ENCODE measurements at places on chromosomes 12 and 14.

DNA sequence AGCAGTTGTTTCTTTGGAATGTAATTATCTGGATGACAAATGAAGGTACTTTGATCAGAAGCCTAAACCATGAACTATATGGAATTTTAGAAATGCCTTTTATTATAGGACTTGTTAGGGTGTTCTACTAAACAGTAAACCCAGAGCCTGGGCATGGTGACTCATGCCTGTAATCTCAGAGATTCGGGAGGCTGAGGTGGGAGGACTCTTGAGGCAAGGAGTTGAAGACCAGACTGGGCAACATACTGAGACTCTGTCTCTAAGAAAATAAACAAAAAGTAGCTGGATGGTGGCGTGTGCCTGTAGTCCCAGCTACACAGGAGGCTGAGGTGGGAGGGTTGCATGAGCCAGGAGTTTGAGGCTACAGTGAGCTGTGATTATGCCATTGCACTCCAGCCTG, 23.9 kb downstream of the PALS1 start:
- H3K36me3 ChIP-seq, result no peaks in the 10 kb centered on the region
- no peak overlapping the region for H3K27ac ChIP-seq
- DNase-seq, result no peak
- H3K27me3 ChIP-seq, result no peaks in the 10 kb centered on the region
- peaks cover 8% of the 10 kb centered on the region for H3K4me1 ChIP-seq

DNA sequence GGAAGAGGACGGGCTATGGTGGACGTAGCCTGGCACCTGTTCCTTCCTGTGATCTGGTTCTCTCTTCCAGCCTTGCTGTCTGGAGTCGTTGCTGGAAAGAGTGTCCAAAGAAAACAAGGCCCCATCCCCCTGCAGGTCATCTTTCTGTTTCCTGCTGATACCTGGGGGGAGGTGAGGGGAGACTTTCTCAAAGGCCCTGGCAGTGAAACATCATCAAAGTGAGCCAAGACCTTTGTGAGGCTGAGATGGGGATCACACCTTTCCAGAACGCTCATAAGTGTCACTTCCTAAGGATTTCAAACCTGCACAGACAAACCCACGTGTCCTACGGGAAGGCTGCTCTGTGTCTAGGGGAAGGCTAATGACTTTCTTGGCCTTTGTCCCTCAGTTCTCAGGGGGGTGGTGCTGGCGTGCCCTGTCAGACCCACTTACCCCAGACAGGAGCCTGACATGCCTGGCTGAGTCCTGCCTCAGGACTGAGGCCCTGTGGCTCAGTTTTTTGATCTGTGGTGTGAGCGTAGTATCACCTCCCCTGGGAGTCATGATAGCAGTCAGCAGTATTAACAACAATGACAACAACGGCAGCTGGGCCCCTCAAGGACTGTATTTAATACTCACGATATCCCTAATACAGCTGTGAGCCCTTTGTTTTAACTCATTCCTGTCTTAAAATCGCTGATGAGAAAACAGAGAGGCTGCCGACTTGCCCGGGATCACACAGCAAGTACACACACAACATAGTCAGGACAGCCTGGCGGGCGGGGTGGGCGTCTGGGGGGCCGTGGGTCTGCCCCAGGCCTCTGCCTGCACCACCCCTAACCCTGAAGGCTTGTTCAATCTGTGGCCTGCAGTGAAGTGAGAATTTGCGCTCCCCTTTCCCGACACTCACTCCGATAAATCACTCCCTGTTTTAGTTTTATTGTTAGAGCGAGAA, 235.2 kb downstream of the SLC41A2 start:
- DNase-seq, result no peak
- H3K27ac ChIP-seq, result peak overlapping the region; percentile 94
- H3K36me3 ChIP-seq, result peaks cover 14% of the 10 kb centered on the region
- no peak overlapping the region for H3K4me3 ChIP-seq
- H3K4me1 ChIP-seq, result peaks cover 60% of the 10 kb centered on the region
- no peaks in the 10 kb centered on the region for H3K27me3 ChIP-seq

DNA sequence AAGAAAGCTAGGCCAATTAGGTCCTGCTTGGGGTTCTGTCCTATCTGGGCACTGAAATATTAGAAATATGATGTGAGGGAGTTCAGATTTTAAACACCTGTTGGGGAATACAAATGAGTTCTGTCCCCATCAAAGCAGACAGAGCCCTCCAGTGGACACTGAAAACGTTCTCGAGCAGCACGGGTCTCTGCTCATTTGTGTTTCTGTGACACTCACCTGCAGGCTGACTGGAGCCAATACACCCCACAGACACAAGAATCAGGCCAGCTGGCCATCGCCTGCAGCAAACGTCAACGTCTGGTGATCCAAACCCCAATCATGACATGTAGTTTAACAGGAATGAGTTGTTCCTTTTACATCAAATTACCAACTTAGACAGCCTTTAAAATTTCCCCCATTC, 493.4 kb upstream of the TMEM132C start:
- no peak for DNase-seq
- H3K4me3 ChIP-seq, result no peak overlapping the region
- H3K27me3 ChIP-seq, result no peaks in the 10 kb centered on the region
- no peak overlapping the region for H3K27ac ChIP-seq

- H3K27ac ChIP-seq, result no peak overlapping the region
- no peak for DNase-seq
- H3K4me3 ChIP-seq, result no peak overlapping the region
- peaks cover 10% of the 10 kb centered on the region for H3K4me1 ChIP-seq
- no peaks in the 10 kb centered on the region for H3K27me3 ChIP-seq
These were observed 34.9 kb downstream of the GDF11 start for GRCh38 chr12:55777856-55778255.

DNA sequence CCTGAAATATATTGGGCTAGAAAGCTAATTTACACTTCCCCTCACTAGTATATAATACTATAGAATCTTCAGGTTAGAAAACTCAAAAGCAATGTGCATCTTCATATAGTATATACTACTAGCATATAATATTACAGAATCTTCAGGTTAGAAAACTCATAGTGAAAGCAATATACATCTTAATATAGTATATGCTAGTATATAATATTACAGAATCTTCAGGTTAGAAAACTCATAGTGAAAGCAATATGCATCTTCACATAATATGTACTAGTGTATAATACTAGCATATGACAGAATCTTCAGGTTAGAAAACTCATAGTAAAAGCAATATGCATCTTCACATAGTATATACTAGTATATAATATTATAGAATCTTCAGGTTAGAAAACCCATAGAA, 329.6 kb downstream of the ZFP36L1 start:
- no peak overlapping the region for H3K27ac ChIP-seq
- H3K4me1 ChIP-seq, result peaks cover 4% of the 10 kb centered on the region
- no peaks in the 10 kb centered on the region for H3K27me3 ChIP-seq
- H3K4me3 ChIP-seq, result no peak overlapping the region

GRCh38 chr14:44135972-44136371, 371.1 kb downstream of the FSCB start:
- H3K36me3 ChIP-seq, result no peaks in the 10 kb centered on the region
- no peak for DNase-seq
- no peaks in the 10 kb centered on the region for H3K4me1 ChIP-seq
- H3K27me3 ChIP-seq, result no peaks in the 10 kb centered on the region
- no peak overlapping the region for H3K4me3 ChIP-seq
- H3K27ac ChIP-seq, result no peak overlapping the region

- DNase-seq, result no peak
- peaks cover 48% of the 10 kb centered on the region for H3K36me3 ChIP-seq
- H3K4me1 ChIP-seq, result peaks cover 32% of the 10 kb centered on the region
- peak overlapping the region; percentile 87 for H3K4me3 ChIP-seq
- no peaks in the 10 kb centered on the region for H3K27me3 ChIP-seq
These were observed 14.7 kb upstream of the CDH24 start for GRCh38 chr14:23071921-23072539.

- no peaks in the 10 kb centered on the region for H3K27me3 ChIP-seq
- H3K4me3 ChIP-seq, result no peak overlapping the region
- no peaks in the 10 kb centered on the region for H3K36me3 ChIP-seq
- no peak overlapping the region for H3K27ac ChIP-seq
These were observed 7.7 kb upstream of the IFNG-AS1 start for GRCh38 chr12:67981287-67982162.

GRCh38 chr12:121476477-121476876, 76.6 kb downstream of the RNF34 start:
- H3K4me3 ChIP-seq, result no peak overlapping the region
- no peak for DNase-seq
- no peaks in the 10 kb centered on the region for H3K36me3 ChIP-seq
- H3K27me3 ChIP-seq, result no peaks in the 10 kb centered on the region
- H3K4me1 ChIP-seq, result peaks cover 2% of the 10 kb centered on the region
- H3K27ac ChIP-seq, result no peak overlapping the region

DNA sequence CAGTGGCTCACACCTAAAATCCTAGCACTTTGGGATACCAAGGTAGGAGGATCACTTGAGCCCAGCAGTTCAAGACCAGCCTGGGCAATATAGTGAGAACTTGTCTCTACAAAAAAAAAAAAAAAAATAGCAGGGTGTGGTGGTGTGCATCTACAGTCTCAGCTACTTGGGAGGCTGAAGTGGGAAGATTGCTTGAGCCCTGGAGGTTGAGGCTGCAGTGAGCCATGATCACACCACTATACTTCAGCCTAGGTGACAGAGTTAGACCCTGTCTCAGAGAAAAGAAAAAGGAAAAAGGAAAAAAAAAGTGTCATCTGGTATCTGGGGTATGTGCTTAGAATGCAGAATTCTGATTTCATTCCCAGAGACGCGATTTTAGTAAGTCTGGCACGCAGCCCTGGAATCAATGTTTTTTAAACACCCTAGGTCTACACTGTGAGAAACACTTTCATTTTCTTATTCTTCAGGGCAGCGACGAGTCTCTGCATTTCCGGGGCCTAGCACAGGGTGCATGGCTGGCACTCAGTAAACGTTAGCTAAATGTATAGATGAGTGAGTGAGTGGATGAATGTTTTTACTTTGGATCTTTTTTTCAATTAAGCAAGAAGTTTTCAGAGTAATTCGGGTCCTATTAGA, 243.8 kb upstream of the PWP1 start:
- peaks cover 28% of the 10 kb centered on the region for H3K4me1 ChIP-seq
- H3K27me3 ChIP-seq, result no peaks in the 10 kb centered on the region
- DNase-seq, result no peak
- peak overlapping the region; percentile 35 for H3K4me3 ChIP-seq
- H3K27ac ChIP-seq, result peak overlapping the region; percentile 62

DNA sequence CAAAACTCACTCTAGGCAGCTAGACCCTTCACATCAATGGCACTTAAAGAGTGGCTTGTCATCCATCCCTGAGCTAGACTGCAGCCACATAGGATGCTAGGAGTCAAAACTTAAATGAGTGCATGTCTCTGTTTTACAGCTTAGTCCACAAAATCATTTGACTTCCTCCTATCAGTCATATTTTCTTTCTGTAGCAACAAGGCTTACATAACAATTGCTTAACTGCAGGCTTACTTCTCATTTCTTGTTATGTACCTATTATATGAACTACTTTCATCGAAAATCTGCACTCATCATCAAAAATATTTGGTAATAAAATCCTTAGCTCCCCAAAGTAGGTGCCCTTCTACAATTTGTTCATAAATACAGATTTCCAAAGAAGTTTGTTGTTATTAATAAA, 30.1 kb downstream of the CLEC1A start:
- no peak for DNase-seq
- H3K4me1 ChIP-seq, result peaks cover 12% of the 10 kb centered on the region
- H3K27ac ChIP-seq, result no peak overlapping the region
- no peak overlapping the region for H3K4me3 ChIP-seq
- peaks cover 32% of the 10 kb centered on the region for H3K27me3 ChIP-seq
- H3K36me3 ChIP-seq, result no peaks in the 10 kb centered on the region

DNA sequence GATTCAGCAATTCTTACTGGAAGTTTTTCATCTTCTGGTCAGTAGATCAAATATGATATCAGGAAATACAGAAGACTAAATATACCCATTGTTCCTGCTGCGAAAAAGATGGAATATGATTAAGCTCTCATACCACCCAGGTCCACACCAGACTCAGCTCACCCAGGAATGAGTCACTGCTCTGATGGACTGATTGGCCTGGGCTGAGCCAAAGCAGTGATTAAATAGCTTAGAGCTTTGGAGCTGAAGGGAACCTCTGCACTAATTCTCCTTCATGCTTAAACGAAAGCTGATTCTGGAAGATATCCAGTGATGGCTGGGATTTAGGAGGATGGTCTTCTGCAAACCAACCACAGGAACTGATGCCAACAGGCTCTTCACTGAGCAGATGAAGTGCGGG, 62.0 kb upstream of the SYT1 start:
- no peaks in the 10 kb centered on the region for H3K27me3 ChIP-seq
- no peaks in the 10 kb centered on the region for H3K4me1 ChIP-seq
- no peaks in the 10 kb centered on the region for H3K36me3 ChIP-seq
- no peak overlapping the region for H3K27ac ChIP-seq

All from activated CD4-positive, alpha-beta T cell treated with anti-CD3 and anti-CD28 coated beads, Interleukin-2, amount 10 ng/mL, durations not matched to agents 7 days and 5 days (primary cell).